Stimulated activated CD8-positive, alpha-beta memory T cell treated with anti-CD3 and anti-CD28 coated beads, Interleukin-2, amount 100 ng/mL, for 1 hour (primary cell): ENCODE measurements at places on chromosomes 1 and 21.

DNA sequence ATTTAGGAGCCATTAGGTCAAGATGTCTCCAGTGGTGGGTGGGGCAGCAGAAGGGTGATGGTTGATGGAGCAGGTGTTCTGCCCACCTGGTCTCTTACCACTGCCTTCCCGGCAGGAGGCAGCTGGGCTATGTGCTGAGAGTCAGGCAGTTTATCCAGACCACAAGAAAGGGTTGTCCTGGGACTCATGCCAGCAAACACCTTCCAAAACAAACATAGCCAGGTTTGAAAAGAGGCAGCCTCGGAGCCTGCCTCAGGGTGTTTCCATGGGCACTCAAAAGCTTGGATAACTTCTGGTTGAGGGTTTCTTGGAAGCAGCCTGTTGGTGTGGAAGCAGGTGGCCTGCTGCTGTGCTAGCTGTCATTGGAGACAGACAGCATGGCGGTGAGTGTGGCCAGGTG, 187.2 kb downstream of the PCP4 start:
- DNase-seq = no peak

GRCh38 chr21:16476056-16476825, 746.5 kb downstream of the USP25 start:
- DNase-seq = no peak

- no peak for DNase-seq
Measured at GRCh38 chr1:199303035-199303434, 664.2 kb downstream of the PTPRC start.

GRCh38 chr1:213989002-213989855, 1.5 kb downstream of the PROX1 start:
- no peak for DNase-seq

DNA sequence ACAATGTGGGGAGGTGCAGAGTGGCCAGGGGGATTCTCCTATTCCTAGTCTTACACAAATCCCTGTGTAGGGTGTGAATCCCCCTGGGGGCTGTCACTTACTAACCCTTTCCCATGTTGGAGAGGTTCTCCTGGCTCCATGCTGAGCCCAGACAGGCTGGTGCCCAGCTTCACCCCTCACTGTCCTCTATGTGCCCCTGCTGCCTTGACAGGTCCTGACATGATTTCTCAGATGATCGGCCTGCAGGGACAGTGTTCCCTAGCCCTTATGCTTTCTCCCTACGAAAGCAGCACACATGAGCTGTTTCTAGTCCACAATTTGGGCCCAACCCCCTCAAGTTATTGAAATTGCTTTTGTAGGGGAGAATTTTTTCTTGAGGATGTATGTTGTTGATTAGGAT, 68.9 kb upstream of the FAM78B start:
- DNase-seq = no peak

DNA sequence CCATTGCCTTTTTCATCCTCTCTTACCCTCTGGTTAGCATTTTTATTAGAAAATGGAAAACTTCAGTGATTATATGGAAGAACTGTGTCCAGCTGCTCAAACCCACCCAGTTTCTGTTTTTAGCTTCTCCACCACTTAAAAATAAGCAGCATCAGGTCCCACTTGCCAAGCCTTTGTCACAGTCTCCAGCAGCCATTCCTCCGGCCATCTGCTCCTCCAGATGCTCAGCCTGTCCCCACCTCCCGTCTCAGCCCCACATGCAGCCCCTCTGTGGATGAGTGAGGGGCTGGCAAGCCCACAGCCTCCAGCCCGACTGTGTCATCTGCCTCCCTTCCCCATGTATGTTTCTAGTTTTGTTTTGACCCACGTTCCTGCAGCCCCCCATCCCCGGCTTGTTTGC, 289.7 kb downstream of the HHAT start:
- no peak for DNase-seq

- no peak for DNase-seq
Measured at GRCh38 chr1:998745-998994, 1.2 kb downstream of the HES4 start.

DNA sequence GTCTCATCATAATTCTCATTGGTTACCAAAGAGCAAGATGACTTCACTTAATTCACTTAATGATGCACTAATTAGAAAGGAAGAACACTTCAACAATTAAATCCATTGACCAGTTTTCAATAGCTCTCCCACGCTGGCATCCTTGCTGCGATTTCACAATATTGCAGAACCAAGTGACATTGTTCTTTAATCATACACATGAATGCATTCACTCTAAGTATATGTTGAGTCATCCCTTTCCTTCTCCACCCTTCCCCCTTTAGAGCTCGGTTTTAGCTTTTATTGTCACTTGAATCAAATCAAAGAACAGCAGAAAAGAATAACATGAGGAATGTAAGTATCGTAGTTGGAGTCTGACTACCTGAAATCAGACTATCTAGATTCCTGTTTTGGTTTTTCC, 233.6 kb upstream of the FMN2 start:
- no peak for DNase-seq

- DNase-seq = peak; percentile 38
Measured at GRCh38 chr1:205918955-205919746, 24.1 kb downstream of the SLC26A9 start.

- no peak for DNase-seq
Measured at GRCh38 chr1:240190881-240191401, 99.3 kb downstream of the FMN2 start.
